Neural crest cell (in vitro differentiated cells): ENCODE measurements at places on chromosomes 12 and 14.

- DNase-seq = no peak
Observed at GRCh38 chr12:78392918-78393317, 471.7 kb upstream of the SYT1 start.

- no peak for DNase-seq
Observed at GRCh38 chr14:100776681-100777365, 49.1 kb upstream of the MEG3 start.

- DNase-seq = no peak
Observed at GRCh38 chr12:46452061-46452615, 79.6 kb upstream of the SLC38A2 start.

GRCh38 chr12:8549381-8549780 is 8.7 kb upstream of the CLEC4E start:
- no peak for DNase-seq

DNA sequence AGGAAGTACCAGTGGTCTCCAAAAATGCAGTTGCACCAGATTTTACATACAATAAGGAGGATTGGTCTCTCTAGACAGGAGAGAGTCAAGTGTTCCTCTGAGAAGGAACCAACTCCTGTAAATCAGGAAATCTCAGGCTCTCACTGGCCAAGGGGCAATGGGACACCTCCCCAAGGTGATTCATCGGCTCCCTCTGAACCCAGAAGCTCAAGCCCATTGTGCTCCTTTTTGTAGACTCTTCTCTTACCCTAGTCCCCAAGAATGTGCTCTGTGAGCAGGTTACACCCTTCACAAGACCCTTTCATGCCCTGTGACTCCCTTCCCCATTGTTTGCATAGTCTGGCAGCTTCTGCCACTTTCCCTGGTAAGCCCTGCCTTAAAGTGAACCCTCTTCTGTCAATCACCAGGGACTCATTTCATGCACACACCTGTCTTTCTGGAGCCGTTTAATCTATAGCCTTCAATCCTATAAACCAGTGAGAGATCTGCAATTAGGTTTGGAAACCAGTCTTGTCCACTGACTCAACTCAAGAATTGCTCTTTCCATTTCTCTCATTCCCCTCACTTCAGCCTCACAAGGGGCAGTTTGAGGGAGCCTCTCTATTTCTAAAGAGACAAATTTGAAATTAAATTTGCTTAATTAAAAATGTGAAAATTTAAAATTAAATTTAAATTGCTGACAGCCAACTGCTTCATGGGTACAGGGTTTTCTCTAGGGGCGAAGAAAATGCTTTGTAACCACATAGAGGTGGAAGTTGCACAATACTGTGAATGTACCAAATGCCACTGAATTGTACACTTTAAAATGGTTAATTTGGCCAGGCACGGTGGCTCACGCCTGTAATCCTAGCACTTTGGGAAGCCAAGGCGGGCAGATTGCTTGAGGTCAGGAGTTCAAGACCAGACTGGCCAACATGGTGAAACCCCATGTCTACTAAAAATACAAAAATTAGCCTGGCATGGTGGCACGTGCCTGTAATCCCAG is 38.3 kb upstream of the LTA4H start:
- no peak for DNase-seq

GRCh38 chr12:94265539-94265938 is 117.2 kb downstream of the PLXNC1 start:
- DNase-seq = no peak

GRCh38 chr12:80648881-80649280 is 58.6 kb upstream of the MYF6 start:
- no peak for DNase-seq

DNA sequence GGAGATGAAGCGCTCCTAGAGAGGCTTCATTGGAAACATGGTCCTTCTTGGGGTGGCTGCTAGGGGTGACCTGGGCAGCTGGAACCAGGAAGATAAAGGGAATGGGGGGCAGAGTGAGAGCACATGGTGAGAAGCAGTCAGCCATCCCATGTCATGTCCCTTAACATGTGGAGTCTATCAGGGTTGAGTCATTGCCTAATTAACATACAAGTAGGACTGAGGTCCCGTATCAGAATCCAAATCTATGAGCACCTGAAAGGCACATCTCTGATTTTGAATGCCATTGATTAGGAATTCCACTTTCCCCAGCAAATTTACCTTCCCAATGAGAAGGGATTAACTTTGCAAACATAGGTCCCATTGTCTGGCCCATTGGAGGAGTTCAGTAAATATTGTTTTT is 20.3 kb upstream of the PPP1R1A start:
- no peak for DNase-seq

GRCh38 chr12:15806826-15807225 is 17.6 kb upstream of the EPS8 start:
- no peak for DNase-seq

GRCh38 chr12:12334367-12335040 is 15.5 kb downstream of the MANSC1 start:
- peak; percentile 63 for DNase-seq

DNA sequence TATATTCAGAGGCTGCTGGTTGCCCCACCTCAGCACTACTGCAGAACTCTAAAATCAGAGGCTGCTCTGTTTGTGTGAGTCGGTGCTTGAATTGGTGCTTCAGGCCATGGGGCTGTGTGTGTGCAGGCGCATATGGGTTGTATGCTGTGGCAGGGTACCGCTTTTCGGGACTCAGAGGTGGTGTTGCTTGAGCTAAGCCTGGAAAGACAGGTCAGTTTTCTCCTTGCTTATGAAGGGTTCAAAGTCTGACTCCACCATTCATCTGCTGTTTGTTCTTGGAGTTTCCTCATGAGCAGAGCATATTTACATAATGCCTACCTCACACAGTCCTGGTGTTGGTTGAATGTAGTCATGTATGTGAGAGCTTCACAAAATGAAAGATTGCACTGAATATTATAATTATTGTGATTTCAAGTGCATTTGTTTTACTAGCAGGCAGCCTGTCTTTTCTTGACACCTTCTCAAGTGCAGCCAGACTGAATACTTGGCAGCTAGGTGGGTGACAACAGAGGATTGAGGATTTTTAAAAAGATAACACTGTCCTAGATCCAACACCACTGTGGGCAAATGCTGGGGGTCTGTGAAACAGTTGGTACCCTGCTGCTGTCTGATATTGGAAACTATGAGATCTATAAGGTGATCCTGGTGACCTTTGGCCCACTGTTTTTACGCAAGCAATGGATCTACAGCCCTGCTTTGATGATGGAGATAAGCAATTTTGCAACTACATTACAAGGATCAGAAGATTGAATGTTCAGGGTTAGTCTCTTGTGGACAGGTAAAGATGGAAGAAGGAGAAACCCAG is 1.0 kb upstream of the ANG start:
- no peak for DNase-seq

- no peak for DNase-seq
Observed at GRCh38 chr14:100827101-100828021, 1.4 kb downstream of the MEG3 start.

GRCh38 chr12:72365151-72365550 is 93.0 kb downstream of the TRHDE start:
- no peak for DNase-seq

- no peak for DNase-seq
Observed at GRCh38 chr12:82801951-82802610, 115.4 kb downstream of the TMTC2 start.
